ENCODE measurements at places on chromosomes 11 and 22.

DNA sequence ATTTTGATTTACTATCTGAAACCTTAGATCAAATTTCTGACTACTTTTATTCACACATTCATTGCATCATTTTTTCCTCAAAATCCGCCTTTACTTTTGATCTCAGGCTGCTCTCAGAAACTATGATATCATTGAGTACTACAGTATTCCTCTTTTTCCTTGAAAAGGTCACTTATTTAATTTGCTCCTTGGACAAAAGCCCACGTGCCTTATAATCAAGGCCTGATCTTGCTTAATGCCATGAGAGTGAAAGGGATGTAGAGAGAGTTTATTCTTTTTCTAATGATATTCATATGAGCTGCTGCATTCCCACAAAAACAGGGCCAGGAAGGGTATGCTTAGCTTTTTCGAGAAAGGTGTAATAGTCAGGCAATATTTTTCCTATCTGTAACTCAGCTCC, 327.0 kb downstream of the ETS1 start:
- no peak for DNase-seq

GRCh38 chr11:112082729-112083128, 3.8 kb downstream of the TIMM8B start:
- no peak for DNase-seq

DNA sequence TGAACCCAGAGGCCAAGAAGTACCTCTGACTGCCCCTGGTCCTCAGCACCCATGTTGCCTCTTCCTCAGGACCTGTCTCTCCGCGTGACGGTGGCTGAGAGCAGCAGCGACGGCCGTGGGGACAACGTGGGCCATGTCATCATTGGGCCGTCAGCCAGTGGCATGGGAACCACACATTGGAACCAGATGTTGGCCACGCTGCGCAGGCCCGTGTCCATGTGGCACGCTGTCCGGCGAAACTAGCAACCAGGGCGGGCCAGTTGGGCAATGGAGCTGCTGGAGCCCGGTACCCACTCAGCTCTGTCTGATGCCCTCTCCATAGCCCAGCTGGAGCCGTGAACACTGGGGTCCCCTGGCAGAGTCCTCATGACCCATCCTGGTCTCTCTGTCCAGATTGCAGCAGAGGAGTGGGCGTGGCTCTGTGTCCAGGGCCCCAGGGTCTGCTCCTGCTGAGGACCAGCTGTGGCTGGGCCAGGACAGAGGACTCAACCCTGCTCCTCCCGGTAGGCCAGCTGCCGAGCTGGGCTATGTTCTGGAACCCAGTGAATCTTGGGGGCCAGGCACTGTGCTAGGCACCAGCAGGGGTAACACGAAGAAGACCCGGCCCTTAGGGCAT, 8.0 kb upstream of the RHOD start:
- no peak for DNase-seq

DNA sequence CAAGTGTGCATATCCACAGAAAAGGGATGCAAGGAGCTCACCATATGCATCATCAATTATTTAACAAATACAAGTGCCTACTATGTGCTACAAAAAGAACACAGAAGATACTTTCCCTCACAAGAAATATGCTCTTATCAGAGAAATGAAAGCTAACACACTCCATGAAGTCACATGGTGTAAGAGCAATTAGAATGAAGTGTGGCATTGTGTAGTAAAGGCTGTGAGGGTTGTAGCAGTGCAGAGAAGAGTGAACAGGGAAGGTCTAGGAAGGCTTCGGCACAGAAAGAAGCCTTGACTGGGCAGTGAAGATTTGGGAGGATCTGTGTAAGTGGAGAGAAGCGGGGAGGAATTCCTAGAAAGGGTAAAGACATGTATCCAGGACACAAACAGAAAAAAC, 22.5 kb downstream of the PPP2R1B start:
- DNase-seq = no peak

- DNase-seq = no peak
These were observed 62.6 kb downstream of the KIAA1671 start for GRCh38 chr22:25014896-25015755.

GRCh38 chr22:44245867-44246266, 65.1 kb downstream of the PARVG start:
- DNase-seq = no peak

DNA sequence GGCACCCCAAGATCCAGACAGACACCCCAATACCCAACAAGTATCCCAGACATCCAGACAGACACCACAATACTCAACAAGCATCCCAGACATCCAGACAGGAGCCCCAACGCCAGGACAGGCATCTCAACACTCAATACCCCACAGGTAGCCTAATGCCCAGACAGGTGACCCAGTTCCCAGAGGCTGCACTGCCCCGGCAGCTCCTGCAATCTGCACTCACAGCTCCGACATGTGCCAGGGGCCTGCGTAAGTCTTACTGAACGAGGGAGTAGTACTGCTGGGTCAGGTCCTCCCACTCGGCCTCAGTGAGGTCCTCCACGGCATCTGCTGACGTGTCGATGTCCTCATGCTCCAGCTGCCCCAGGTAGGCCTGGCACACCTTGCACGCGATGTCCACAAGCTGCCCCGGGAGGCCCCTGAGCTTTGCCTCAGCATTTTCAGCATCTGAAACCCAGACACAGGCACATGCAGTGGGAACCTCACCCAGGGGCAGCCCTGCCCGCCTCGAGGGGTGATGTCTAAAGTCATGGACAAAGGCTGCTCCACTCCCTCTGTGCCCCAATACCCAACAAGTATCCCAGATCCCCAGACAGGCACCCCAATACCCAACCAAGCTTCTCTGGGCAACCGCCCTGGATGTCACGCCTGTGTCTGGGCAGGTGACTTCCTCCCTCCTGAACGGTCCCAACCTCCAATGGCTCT, 16.6 kb downstream of the TTLL8 start:
- DNase-seq = no peak

DNA sequence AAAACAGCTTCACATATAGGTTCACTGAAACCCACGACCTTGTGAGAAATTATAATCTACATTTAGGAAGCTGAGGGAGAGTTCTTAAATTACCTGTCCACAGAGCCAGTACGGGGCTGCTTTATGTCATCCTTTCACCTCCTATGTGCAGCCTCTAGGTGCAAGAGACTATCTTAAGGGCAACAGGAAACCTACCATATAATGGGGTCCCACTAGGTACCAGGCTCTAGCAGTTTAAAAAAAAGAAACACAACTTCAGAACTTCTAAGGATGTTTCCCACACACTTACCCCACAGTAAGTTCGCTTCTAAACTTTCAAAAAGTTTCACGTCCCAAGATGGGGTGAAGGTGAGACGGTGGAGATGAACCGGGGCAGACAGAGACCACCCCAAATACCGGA, 573 bp downstream of the STK33 start:
- no peak for DNase-seq

GRCh38 chr22:39980596-39980995, 14.2 kb upstream of the FAM83F start:
- DNase-seq = no peak

DNA sequence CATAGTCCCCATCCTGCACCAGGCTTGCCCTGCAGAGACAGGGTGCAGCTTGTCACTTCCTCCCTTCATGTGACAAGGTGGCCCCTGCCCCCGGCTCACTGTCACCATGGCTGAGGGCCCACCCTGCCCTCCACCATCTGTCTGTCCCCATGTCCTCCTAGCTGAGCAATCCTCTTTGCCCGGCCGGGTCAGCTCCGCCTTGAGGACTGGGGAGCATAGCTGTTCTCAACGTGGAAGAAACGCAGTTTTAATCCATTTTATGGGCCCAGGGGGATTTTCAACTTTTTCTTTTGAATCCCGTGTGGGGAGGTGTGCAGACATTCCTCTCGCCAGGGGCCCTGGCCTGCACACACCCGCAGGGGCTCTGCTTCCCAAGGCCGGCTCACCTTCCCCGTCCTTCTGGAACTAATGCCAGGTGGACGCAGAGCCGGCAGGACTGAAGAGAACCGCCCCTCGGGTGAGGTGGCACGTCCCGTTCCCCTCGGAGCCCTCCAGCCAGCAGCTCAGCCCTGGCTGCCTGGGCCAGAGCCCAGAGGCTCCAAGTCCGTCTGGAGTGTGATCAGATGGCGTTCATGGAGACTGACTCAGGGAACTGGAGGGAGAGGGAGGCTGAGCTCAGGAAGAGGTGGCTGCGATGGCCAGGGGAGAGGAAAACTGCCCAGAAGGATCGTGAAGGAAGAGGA, 1108.7 kb downstream of the BRD1 start:
- DNase-seq = no peak

- DNase-seq = no peak
These were observed 75.4 kb downstream of the PHF21A start for GRCh38 chr11:46045811-46046210.

- DNase-seq = no peak
These were observed 151.7 kb downstream of the STK33 start for GRCh38 chr11:8442301-8442700.

- DNase-seq = no peak
These were observed 97.4 kb upstream of the PRDM11 start for GRCh38 chr11:45048870-45049691.

GRCh38 chr11:104897891-104898684, at the start of gene CASP12:
TSS of gene CASP12 (minus strand) at chr11:104898460.
- DNase-seq = no peak

- DNase-seq = no peak
These were observed 302.2 kb downstream of the AASDHPPT start for GRCh38 chr11:106379712-106380111.

DNA sequence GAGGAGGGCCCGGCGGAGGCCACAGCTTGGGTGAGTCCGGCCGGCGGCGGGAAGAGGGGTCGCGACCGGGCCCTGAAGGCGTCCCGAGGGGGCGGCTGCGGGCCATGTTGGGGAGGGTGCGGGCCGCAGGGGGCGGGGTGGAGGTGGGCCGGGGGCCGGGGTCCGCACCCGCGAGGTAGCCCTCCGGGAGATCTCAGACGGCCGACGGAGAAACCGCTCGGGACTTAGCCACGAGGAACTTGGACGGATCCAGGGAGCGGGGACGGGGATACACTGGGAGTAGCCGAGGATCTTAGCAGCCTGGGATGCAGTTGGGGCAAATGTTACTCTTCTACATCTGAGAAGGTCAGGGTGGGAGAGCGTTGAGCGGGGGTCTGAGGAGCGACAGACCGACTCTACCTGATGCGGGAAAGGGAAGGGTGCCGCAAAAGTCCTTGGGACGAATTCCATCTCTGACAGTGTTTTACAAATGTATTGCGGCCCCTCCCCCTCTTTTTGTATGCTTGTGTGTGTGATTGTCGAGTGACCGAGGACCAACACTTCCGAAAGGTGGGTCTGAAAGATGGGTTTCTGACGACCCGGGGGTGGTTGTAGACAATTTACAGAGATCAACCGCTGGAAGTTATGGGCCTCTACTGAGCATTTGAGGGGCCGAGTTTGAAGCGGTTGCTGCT, 658 bp downstream of the STIP1 start:
- DNase-seq = no peak
